ENCODE measurements at places on chromosomes 2 and 18.

DNA sequence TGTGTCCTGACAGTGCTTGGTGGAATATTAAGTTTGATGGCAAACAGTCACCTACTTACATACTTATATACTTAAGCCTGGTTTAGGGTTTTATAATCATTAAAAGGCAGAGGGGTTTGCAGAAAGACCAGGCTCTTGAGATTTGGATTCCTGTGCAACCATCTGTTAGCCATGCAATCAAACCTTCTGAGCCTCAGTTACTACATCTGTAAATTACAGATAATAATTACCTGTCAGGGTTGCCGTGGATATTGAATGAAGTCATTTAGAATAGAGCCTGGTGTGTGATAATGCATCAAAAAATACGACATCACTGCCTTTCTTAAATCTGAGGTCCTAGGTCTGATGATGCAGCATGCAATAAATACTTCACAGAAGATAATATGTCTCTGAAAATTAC is 152.9 kb downstream of the ARHGAP28 start:
- DNase-seq: no peak

DNA sequence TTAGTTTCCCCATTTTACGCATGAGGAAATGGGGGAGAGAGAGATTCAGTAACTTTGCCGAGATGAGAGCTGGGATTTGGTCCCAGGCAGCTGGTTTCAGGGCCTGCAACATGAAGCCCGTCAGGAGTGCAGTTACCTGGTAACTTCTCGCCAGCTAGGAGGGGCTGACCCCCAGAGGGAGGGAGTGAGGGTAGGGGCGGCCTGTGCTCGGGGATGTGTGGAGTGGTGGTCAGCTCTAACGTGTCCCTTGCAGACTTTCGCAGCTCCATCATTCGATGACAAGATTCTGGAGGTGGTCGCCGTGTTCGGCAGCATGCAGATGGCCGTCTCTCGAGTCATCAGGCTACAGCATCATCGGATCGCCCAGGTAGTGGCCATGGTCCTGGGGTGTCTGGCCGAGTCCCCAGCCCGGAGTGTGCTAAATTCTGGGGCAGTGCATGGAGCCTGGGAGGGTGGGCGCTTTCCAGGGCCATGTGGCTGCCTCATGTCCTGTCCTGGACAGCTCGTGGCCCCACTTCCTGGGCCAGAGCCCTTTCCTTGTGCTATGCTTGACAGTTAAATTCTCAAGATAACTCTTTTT is 103.8 kb downstream of the DGKD start:
- DNase-seq: no peak

GRCh38 chr2:58720770-58721697 is 479.9 kb upstream of the FANCL start:
- no peak for DNase-seq

DNA sequence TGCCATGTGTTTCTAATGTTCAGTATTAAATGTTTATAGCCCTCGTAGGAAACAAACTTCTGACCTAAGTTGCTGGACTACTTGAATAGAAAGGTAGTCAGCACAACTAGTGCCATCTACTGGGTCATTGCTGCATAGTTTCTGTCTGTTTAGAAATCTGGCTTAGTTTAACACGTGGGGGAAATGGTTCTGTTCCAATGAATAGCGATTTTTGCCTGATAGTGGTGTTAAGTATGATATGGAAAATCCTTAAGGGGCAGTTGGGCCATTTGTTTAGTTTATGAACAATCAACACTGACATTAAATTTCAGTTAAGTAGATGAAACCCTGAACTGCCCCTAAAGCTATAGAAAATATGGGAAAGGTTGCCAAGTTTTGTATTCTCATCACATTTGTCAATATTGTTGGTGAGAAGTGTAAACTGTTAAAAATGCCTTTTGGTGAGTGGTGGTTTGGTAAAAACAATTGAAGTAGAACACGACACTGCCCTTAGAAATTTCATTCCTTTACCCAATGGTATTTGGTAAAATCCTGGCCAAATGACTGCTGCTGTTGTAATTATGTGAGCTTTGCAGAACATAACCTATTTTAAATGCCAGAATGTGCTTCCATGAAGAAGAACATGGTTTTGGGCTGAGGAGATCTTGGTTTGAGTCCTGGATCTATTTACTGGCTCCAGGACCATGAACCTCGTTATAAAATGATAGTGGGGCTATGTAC is 13.2 kb downstream of the NABP1 start:
- DNase-seq: no peak

DNA sequence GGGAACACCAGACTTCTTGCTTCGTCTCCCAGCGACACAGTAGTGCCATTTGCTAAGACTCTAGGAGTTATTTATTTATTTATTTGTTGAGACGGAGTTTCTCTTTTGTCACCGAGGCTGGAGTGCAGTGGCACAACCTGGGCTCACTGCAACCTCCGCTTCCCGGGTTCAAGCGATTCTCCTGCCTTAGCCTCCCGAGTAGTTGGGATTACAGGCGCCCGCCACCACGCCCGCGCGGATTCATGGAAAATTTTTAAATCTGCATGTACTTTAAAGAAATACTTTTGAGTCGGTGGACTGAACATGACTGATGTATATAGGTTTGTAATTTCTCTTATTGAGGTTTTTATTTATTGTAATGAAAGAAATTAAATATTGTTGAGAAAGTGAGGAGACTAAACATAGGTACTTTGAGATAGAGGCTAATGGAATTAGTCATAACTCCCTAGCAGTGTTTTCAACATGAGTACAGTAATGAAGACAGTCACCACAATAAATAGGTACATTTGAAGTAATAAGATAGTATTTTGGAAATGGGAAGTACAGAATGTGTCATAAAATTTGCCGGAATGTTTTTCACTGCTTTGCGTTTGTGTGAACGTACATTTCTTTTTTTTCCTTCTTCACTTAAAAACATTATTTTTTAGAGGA is 983 bp downstream of the MTX2 start:
- DNase-seq: no peak
